ENCODE measurements at places on chromosomes 7 and 10.

- DNase-seq = no peak
These were observed 1297.2 kb upstream of the LRRTM3 start for GRCh38 chr10:65628493-65629139.

DNA sequence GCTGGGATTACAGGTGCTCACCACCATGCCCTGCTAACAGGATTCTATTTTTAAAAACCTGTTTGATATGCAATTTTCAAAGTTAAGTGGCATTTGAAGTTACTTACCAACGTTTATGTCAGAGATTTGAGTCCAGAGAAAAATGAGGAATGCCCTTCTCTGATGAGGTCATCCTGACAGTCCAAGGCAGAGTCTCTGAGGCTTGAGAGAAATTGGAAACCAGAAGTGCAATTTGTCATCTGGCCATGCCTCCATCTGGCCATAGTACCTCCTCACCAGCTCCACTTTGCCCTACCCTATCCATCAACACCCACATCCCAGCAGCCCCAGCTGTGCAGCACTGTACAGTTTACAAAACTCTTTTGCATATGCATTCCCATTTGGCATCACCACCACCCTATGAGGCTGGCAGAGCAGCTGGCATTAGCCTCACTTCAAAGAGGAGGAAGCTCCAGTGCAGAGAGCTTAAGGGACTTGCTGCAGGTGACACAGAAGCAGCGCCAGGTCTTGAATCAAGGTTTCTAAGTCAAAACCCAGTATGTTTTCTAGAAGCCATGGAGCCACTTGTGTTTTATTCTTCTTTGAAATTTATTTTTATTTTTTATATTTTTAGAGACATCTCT, 54.5 kb upstream of the PDZD8 start:
- no peak for DNase-seq

DNA sequence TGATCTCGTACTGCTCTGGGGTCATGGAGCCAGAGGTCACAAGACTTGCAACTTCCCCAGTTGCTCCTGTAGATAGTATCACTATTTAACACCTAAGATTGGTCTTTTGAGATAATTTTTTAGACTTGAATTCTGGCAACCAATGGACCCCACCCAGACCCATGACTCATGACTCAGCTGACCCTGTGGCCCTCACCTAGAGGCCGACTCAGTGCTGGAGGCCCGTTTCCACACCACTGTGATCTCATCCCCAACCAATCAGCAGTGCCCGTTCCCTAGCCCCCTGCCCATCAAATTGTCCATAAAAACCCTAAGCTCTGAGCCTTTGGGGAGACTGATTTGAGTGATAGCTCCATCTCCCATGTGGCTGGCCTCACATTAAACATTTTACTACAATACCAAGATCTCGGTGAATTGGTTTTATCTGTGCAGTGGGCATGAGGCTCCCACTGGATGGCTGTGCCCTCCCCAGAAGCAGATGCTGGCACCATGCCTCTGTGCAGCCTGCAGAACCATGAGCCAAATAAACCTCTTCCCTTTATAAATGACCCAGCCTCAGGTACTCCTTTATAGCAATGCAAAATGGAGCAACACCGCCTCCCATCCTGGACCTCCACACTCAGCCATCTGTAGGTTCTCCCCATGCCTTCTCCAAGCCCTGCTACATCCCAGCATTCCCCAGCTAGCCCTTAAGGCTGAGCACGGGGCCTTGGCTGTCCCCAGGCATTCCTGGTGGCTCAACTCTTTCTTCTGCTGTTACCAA, 98.8 kb downstream of the PRKAG2 start:
- DNase-seq = no peak

DNA sequence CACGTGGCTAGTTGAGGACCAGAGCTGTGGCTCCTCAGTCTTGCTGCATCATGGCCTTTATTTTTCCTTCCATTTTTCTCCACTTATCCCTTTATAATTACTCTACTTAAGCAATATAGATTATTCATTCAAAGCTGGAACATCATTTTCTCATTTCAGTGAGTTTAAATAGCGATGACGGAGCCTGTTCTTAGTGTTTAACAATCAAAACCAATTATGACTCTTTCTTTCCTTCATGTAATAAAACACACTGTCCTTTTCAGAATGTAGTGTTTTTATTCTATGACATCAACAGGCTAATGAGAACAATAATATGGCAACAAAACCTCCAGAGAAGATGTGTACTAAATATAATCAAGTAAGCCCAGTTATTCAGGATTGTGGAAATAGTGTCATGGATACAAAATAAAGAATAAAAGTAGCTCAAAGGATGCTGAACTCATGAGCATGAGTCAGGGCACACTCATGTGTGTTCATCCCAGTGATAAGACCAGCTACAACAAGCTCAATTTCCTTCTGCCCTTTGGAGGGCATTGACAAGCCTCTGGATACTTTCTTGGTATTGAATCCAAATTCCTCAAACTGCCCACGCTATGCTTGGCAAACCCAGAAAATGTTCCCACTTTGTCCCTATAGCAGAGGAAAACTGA, 188.4 kb downstream of the CYP26A1 start:
- DNase-seq = no peak

GRCh38 chr10:3404381-3404780, 231.8 kb upstream of the PITRM1 start:
- DNase-seq = no peak

DNA sequence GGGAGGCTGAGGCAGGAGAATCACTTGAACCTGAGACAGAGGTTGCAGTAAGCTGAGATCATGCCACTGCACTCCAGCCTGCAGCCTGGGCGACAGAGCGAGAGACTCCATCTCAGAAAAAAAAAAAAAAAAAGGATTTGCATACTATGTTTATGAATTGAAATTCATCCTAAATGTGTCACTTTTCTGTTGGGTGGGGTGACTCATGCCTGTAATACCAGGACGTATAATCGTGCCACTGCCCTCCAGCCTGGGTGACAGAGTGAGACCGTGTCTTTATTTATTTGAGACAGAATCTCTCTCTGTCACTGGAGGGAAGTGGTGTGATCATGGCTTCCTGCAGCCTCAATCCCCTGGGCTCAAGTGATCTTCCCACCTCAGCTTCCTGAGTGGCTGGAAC, 5.8 kb downstream of the ZNF212 start:
- no peak for DNase-seq

DNA sequence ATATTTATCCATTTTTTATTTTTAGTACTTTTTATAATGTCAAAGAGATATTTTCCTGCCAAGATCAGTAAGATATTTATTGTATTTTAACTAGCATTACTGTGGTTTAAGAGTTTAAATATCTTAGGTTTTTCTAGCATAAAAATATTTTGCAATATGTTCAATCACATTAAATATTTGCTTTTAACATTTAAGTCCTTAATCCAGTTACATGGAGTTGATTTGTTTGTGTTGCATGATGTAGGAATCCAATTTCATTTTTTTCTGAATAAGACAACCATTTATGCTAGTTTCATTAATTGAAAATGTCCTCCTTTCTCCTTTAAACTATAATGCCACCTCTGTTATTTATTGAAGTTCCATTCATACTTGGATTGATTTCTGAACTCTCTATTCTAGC, 41.8 kb downstream of the CAV1 start:
- DNase-seq = no peak

DNA sequence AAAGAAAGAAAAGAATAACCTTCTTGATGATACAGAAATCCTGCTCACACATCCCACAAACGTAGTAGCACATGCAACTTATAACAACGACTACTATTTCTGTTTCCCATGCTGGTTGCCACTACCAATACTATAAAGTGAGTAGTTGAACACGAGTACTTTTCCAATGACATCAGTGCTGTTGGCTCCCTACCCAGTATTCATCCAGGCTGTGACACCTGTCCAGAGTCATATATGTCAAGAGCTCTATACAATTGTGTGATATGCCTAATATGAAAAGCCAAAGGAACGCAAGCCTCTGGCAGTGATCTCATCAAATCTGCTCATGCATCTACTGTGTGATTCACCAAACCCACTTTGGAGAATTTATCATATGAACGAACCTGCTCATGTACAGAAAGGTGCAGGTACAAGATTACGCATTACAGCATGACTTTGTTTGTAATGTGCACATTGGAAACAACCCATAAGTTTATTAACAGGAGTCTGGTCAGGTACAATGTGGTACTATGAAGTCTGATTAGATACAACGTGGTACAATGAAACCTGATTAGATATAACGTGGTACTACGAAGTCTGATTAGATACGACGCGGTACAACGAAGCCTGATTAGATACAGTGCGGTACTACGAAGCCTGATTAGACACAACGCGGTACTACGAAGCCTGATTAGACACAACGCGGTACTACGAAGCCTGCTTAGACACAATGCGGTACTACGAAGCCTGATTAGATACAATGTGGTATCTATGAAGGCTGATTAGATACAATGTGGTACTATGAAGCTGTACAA, 5.8 kb upstream of the ITIH5 start:
- DNase-seq = no peak

DNA sequence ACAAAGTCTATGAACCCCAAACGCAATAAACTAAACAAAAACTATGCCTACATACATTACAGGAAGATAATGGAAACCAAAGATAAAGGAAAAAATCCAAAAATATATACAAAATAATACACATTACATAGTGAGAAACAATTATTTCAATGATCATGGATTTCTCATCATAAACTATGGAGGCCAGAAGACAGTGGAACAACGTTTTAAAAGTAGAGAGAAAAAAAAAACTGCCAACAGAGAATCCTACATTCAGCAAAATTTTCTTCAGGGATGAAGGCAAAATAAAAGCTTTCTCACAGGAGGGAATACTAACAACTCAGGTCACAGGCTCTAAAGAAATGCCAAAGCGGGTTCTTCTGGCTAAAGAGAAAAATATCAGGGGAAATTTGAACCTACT, 42.9 kb upstream of the FAM13C start:
- no peak for DNase-seq

GRCh38 chr7:140348161-140348849, 50.0 kb downstream of the SLC37A3 start:
- no peak for DNase-seq

- no peak for DNase-seq
These were observed 68.1 kb downstream of the MTERF1 start for GRCh38 chr7:91812388-91812787.

GRCh38 chr7:117088623-117089194, 135.4 kb downstream of the ST7 start:
- DNase-seq = no peak

DNA sequence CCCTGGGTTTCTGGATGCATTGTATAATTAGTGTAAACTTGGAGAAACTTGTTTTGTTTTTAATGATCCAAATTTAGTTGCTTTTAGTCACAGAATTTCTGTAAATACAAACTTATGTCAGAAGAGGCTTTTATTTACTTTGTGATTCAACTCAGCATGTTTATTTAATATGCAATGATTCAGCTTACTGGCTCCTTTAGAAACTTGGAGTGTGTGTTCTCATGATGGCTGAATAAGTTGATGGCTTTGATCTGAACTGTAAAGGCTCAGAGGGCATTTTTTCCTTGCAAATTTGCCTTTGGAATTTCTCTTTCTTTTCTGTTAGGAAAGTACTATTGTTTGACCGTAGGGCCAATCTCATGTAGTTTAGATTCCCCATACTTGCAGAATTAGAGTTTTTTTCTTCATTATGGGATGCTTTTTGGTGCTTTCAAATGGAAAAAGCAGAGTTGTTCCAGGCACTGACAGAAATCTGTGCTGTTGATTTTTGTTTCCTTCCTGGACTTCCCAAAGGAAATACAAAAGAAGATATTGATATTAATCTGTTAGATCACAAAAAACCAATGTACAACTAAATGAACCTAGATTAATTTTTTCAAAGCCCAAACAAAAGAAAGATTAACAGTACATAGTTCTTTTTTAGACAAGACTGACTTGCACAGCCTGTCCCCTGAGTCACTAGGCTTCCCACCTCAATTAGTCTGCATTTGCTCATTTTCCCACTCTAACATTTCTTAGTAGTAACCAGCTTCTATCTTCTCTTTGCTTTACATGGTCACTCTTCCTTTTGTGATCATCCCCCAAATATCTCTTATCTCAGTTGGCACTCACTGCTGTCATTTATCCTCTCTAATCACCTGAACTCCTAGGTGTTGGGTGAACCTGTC, 96.8 kb upstream of the AGR3 start:
- no peak for DNase-seq

- peak; percentile 49 for DNase-seq
These were observed 836 bp downstream of the DPYSL4 start for GRCh38 chr10:132187430-132188138.

All from D341Med (cell line).